ENCODE measurements at places on chromosomes 6 and 20.
A peak's percentile ranks its signal among the peaks of the same experiment; 100 is the strongest.

DNA sequence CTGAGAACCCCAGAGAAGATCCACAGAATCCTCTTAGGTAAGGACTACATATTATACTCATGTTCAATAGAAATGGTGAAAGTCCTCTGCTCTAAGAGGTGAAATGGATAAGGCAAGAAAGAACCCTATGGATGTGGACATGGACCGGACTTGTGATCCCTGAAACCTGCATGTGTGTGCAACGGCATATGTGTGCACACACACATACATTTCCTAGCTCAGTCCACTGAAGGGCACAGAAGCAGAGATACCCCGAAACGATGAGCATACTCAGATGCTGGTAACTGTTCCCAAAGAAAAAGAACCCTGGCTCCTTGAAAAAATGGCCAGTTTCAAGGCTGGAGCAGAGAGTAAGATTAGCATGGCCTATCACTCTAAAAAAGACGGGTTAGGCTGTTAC lies 22.6 kb downstream of the SNX5 start:
- DNase-seq, result no peak

DNA sequence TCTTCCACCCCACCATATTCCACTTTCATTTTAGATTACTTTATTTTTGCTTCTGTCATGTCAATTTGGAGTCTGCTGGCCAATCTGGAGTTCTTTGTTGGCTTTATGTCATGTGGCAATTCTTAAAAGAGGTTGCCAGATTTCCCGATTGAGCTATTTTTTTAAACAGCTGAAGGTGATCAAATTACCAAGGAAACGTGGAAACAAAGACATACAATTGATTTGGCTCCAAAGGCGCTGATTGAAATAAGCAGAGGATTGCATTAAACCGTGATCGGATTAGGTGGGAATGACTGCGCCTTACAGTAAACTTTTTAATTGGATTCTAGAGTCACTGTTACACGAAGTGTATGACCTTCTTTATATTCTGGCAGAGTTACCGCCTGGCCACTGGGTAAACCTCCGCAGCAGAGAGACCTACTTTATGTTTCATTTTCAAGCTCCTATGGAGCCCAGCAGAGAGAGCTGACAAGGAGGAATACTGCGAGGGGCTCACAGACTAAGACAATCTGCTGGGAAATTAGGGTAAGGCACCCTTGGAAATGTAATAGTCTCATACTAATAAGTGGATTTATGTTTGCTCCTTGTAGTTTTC lies 37.9 kb downstream of the SIM1 start:
- no peak for DNase-seq

GRCh38 chr6:121830736-121831135 lies 395.3 kb downstream of the GJA1 start:
- no peak for DNase-seq

DNA sequence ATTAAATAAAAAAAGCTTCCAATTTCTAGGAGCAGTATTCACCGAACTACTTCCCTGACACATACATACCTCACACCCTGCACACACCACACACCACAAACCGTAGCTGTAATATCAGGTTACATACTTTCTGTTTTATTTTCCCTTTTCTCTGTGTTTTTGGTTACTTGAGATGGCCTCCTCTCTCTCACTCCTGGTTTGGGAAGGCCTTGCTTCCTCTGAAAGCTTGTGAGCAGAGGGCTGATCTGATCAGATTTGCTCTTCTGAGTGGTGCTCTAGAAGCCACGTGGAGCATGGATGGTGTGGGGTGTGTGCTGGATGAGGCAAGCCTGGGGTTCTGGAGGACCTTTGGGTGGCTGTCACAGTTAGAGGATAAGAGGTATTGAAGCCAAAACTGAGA lies 20.9 kb downstream of the UTRN start:
- no peak for DNase-seq

- DNase-seq, result no peak
Observed at GRCh38 chr20:63736893-63737694, 630 bp downstream of the LIME1 start.

- DNase-seq, result no peak
Observed at GRCh38 chr6:68333442-68333841, 301.6 kb upstream of the ADGRB3 start.

- DNase-seq, result no peak
Observed at GRCh38 chr6:11753798-11754197, 24.8 kb downstream of the ADTRP start.

- peak; percentile 45 for DNase-seq
Observed at GRCh38 chr6:4374216-4374615, 238.8 kb upstream of the ECI2 start.

DNA sequence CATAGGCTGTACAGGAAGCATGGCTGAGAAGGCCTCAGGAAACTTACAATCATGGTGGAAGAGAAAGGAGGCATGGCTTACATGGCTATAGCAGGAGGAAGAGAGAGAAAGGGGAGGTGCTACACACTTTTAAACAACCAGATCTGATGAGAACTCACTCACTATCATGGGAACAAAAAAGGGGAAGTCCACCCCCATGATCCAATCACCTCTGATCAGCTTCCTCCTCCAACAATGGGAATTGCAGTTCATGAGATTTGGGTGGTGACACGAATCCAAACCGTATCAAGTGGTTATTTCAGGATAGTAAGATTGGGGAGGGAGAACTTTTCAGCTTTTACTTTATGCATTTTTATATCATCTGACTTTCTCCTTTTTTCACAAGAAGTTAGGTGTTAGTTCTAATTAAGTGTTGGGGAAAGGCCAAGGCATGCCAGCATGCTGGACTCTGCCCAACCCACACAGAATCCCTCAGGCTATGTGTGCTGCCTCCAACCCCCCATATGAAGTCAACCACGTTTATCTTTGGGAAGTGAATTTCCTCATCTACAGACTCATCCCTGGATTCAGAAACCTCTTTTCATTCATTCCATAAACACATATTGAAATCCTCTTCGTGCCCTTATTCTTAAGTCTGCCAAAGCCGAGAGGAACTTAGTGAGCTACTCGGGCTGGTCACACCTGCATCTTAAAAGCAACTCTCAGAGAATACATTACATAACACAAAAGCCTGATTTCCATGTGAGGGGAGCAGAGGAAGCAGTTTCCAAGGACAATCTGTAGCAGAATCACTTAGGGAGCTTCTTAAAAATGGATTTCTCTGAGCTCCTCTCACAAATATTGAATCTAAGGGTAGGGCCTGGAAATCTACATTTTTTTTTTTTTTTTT lies 16.7 kb upstream of the CLIC5 start:
- DNase-seq, result no peak

GRCh38 chr6:159610881-159611280 lies 82.2 kb downstream of the SOD2 start:
- no peak for DNase-seq

- no peak for DNase-seq
Observed at GRCh38 chr6:72809746-72810379, 188.0 kb downstream of the KCNQ5 start.

All from neural progenitor cell (in vitro differentiated cells).